CD4-positive, CD25-positive, alpha-beta regulatory T cell (primary cell): ENCODE measurements at places on chromosomes 16 and 17. TPM values are rescaled to one million over a fixed set of nuclear protein-coding genes. Genes with fewer than 3 reads are reported as not detected.

The DRC3 gene
- not detected for polyA plus RNA-seq

The TBC1D3D gene
- not detected for polyA plus RNA-seq

The MARVELD3 gene
- not detected for polyA plus RNA-seq

The C17orf107 gene
- 1.1 TPM for polyA plus RNA-seq

The RAD51C gene
- 53.9 TPM for polyA plus RNA-seq

The TNFRSF12A gene
- polyA plus RNA-seq: 0.78 TPM

The SLC5A11 gene
- polyA plus RNA-seq: not detected

The RIPOR1 gene
- polyA plus RNA-seq: 2.2 TPM

The SDK2 gene
- polyA plus RNA-seq: 0.02 TPM

The EFCAB5 gene
- polyA plus RNA-seq: 0.21 TPM

The KREMEN2 gene
- polyA plus RNA-seq: not detected

The TELO2 gene
- 11.1 TPM for polyA plus RNA-seq

The RAC3 gene
- polyA plus RNA-seq: not detected

The TBX4 gene
- not detected for polyA plus RNA-seq

The ENPP7 gene
- polyA plus RNA-seq: not detected

The ULK2 gene
- 2.9 TPM for polyA plus RNA-seq

The TEX14 gene
- not detected for polyA plus RNA-seq

The HID1 gene
- 2.1 TPM for polyA plus RNA-seq

The ZNF423 gene
- polyA plus RNA-seq: not detected

The TMEM204 gene
- polyA plus RNA-seq: 59.8 TPM

The KRT20 gene
- not detected for polyA plus RNA-seq

The CDT1 gene
- 0.60 TPM for polyA plus RNA-seq

The RPS6KB1 gene
- polyA plus RNA-seq: 27.0 TPM

The PRSS8 gene
- polyA plus RNA-seq: not detected

The GIT1 gene
- polyA plus RNA-seq: 9.2 TPM

The CFAP52 gene
- polyA plus RNA-seq: not detected

The DBNDD1 gene
- polyA plus RNA-seq: 2.0 TPM

The FBXL19 gene
- 0.17 TPM for polyA plus RNA-seq

The TNS4 gene
- not detected for polyA plus RNA-seq

The VMO1 gene
- polyA plus RNA-seq: not detected

The TEKT5 gene
- polyA plus RNA-seq: not detected

The NACA2 gene
- not detected for polyA plus RNA-seq

The ABCC6 gene
- polyA plus RNA-seq: 0.09 TPM

The PPY gene
- polyA plus RNA-seq: not detected

The IRF8 gene
- 1.2 TPM for polyA plus RNA-seq

The AXIN2 gene
- 0.80 TPM for polyA plus RNA-seq

The SMG1 gene
- 11.9 TPM for polyA plus RNA-seq

The PRPSAP2 gene
- 59.5 TPM for polyA plus RNA-seq

The SUPT4H1 gene
- polyA plus RNA-seq: 126 TPM

The FAM20A gene
- not detected for polyA plus RNA-seq

The CAPNS2 gene
- not detected for polyA plus RNA-seq

The PPM1E gene
- not detected for polyA plus RNA-seq

The AHSP gene
- not detected for polyA plus RNA-seq

The ENO3 gene
- 0.29 TPM for polyA plus RNA-seq

The SCGB1C2 gene
- not detected for polyA plus RNA-seq
